ENCODE measurements at places on chromosomes 5 and 9.

DNA sequence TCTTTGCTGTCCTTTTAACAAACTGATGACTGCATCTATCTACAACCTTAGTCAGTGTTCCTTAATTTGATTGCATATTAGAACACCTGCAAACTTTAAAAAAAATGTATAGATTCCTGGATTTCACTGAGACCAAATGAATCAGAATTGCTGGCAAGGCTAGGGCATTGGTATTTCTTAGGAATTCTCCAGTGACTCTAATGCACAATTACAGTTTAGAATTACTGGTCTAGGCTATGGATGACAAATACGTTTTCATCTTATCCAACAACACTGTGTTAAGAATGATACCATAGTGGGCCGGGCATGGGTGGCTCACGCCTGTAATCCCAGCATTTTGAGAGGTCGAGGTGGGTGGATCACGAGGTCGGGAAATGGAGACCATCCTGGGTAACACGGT is 545.9 kb upstream of the RIOK2 start:
- DNase-seq = no peak

- no peak for DNase-seq
Measured at GRCh38 chr5:157168286-157168685, 2.2 kb upstream of the GARIN3 start.

DNA sequence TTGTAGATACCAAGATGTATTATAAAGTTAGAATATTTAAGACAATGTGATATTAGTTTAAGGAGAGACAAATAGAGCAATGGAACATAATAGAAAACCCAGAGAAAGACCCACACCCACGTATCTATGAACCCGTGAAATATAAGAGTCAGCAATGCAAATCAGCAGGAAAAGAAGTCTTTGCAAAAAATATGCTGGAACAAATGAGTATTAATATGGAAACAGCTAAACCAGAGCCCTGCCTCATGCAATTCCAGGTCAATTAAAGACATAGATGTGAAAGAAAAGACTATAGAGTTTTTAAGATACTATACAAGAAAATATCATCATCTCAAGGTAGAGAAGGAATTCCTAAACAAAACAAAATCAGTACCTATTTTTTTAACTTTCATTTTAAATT is 23.1 kb upstream of the IL3 start:
- DNase-seq = no peak

GRCh38 chr5:16983022-16983639 is 47.0 kb upstream of the MYO10 start:
- DNase-seq = no peak

GRCh38 chr9:14203356-14204056 is 110.4 kb downstream of the NFIB start:
- no peak for DNase-seq

Measured in NCI-H460 (cell line).